ENCODE measurements at places on chromosomes 11 and 22.

DNA sequence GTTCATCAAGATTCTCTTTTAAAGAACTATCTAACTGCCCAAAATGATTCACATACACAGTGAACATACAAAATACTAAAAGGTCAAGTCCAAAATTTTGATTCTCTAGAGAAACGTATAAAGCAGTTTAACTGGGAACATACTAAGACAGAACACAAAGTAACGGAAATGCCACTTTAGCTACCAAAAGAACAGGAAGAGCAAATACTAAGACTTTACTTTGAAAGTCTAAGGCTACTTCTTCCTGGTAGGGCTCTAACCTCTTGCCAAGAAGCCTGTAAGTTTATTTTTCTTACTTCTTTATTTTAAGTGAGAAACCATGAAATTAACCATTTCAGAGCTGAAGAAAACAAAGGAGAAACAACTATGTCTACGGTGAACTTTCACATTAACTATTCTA is 6.2 kb downstream of the PICALM start:
- H3K36me3 ChIP-seq = no peaks in the 10 kb centered on the region
- H3K4me1 ChIP-seq = peaks cover 44% of the 10 kb centered on the region
- H3K4me3 ChIP-seq = no peak overlapping the region
- no peak for DNase-seq
- no peaks in the 10 kb centered on the region for H3K27me3 ChIP-seq

GRCh38 chr11:22780952-22781593 is 48.5 kb downstream of the SVIP start:
- no peaks in the 10 kb centered on the region for H3K27me3 ChIP-seq
- no peak overlapping the region for H3K4me3 ChIP-seq
- H3K4me1 ChIP-seq = no peaks in the 10 kb centered on the region
- DNase-seq = no peak
- no peaks in the 10 kb centered on the region for H3K36me3 ChIP-seq

GRCh38 chr11:9091044-9091922 is at the start of gene SCUBE2:
Gene SCUBE2 (minus strand): TSS chr11:9091599. CDS start chr11:9091528, 71 bp downstream.
- H3K4me1 ChIP-seq = no peaks in the 10 kb centered on the region
- H3K27me3 ChIP-seq = peaks cover 70% of the 10 kb centered on the region
- DNase-seq = peak; percentile 35
- H3K4me3 ChIP-seq = peak within 1 kb of the TSS; percentile 40
- H3K27ac ChIP-seq = no peak within 1 kb of the TSS

- H3K27me3 ChIP-seq = no peaks in the 10 kb centered on the region
- no peak overlapping the region for H3K4me3 ChIP-seq
- H3K4me1 ChIP-seq = peaks cover 15% of the 10 kb centered on the region
Observed at GRCh38 chr11:125201525-125202141, 37.1 kb downstream of the PKNOX2 start.

DNA sequence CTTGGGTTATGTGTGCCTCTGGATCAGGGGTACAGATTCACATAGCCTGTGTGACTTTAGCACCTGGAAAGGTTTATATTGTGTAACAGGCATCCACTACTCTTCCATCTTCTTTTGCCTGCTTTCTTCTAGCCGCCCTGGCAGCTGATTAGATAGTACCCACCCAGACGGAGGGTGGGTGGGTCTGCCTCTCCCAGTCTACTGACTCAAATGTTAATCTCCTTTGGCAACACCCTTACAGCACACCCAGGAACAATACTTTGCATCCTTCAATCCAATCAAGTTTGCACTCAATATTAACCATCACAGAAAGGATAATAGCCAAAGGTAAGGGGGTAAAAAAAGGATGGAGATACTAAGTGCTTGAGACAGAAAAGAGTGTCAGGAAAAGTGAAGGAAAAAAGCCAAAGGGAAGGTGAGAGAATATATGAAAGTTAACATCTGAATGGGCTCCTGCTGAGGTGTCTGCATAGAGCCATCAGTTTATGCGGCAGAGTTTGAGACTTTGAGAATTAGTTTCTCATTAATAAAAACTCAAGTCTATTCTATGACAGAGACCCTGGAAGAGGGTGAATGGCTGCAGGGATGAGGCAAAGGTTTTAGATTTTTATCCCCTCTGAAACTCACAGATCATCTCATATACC is 2.6 kb upstream of the OR51B6 start:
- no peak overlapping the region for H3K27ac ChIP-seq
- no peak for DNase-seq
- no peak overlapping the region for H3K4me3 ChIP-seq
- H3K36me3 ChIP-seq = no peaks in the 10 kb centered on the region

DNA sequence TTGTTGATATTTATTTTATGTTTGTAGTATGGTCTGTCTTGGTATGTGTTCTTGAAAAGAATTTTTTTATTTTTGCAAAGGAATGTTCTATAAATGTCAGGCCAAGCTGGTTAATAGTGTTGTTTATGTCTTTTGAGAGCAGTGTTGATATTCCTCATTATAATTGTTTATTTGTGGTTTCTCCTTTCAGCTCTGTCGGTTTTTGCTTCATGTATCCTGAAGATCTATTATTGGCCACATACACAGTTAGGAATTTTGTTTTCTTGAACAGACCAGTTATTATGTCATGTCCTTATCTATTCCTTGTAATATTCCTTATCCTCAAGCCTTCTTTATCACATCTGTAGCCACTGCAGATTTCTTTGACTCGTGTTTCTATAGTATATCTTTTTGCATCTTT is 56.5 kb downstream of the PDHX start:
- H3K4me1 ChIP-seq = peaks cover 4% of the 10 kb centered on the region
- no peaks in the 10 kb centered on the region for H3K27me3 ChIP-seq
- DNase-seq = peak; percentile 25
- H3K27ac ChIP-seq = no peak overlapping the region
- H3K4me3 ChIP-seq = no peak overlapping the region

DNA sequence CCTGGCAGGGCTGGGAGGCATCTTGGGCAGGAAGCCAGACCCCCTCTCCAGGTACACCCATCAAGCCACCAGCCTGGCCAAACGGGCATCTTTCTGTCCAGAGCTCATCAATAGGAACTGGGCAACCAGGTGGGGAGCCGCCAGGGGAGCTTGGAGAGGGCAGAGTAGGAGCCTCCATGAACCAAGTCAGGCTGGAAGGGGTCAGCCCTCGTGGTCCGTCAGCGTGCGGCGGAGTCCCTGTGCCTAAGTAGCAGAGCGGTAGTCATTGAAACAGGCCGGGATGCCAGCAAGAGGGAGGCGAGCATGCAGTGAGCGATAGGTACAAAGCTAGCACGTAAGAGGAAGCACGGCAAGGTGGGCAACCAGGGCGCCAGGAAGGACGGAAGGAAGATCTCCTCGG is 1.7 kb downstream of the RTL6 start:
- H3K27me3 ChIP-seq = no peaks in the 10 kb centered on the region
- H3K4me3 ChIP-seq = no peak overlapping the region
- H3K4me1 ChIP-seq = peaks cover 11% of the 10 kb centered on the region
- DNase-seq = no peak

- H3K27me3 ChIP-seq = no peaks in the 10 kb centered on the region
- H3K27ac ChIP-seq = no peak overlapping the region
- peaks cover 42% of the 10 kb centered on the region for H3K4me1 ChIP-seq
- DNase-seq = no peak
Observed at GRCh38 chr22:20785415-20785814, 11.5 kb downstream of the SERPIND1 start.

DNA sequence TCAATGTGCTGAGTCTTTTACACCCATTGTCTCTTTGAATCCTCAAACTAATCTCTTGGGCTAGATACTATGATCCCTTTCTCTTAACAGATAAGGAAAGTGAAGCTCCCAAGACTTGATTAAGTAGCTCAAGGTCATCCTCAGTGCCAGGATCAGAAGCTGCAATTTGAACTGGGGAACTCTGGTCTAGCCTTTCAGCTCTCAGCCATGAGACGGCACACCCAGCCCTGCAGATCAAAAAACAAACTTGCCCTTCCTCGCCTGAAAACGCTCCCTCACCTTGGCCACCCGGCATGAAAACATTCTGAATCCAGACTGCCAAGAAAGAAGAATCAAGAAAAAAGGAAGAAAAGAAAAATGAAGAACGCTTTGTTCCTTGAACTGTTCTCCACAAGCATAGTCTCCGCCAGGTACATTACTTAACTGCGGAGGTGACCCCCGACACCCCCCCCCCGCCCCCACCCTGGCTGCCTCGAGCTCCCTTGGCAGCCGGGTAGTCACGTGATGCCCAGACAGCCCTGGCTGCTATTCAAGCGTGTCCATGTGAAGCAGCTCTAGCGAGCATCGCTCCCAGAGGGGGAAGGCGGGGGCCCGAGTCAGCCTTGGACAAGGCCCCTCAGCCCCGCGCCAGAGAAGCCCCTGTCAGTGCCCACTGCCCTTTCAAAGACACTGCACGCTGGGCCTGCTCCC is 451.2 kb downstream of the MIAT start:
- DNase-seq = no peak
- peaks cover 6% of the 10 kb centered on the region for H3K27me3 ChIP-seq
- H3K4me3 ChIP-seq = no peak overlapping the region

DNA sequence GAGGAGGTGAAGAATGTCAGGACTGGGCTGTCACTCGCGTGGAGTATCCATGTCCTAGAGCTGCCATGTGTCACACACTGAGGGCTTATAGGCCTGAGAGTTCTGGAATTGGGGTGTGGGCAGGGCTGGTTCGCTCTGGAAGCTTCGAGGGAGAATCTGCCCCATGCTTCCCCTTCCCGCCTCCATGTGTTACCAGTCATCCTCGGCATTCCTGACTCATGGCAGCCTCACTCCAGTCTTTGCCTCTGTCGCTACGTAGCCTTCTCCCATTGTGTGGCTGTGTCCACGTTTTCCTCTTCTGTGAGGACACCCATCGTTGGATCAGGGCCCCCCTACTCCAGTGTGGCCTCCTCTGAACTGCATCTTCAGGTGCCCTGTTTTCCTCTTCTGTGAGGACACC is 301.2 kb downstream of the TBC1D22A start:
- H3K4me3 ChIP-seq = no peak overlapping the region
- H3K4me1 ChIP-seq = no peaks in the 10 kb centered on the region
- no peak overlapping the region for H3K27ac ChIP-seq
- no peak for DNase-seq
- H3K36me3 ChIP-seq = no peaks in the 10 kb centered on the region
- no peaks in the 10 kb centered on the region for H3K27me3 ChIP-seq

DNA sequence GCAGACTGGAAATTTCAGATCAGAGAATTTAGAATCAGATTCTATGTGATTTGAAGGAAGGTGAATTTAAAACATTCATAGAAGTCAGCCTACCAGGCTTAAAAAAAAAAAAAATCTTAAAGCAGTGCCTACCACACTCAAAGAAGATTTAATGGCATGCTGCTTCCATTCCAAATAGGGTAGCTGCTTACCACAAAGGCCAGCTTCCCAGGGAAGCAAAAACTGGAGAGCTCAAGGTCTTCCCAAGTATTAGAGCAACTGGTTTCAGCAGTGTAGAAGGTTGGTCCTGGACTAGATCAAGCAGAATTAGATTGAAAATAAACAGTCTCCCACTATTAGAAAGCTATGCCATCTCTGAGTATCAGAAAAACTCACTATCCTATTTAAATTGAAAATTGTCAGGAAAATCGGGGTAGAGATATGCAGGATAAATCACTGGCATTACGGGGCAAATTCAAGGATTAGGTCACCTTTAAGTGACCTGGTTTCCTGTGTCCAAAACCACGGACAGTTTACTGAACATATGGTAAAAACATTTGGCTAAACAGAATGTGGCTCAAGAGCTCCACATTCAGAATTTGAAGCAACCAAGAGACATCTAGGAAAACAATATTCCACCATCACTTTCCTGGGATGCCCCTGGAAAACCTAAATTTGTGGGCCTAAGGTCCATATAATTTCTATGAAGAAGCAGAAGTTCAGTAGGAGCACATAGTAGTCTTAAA is 1.3 kb downstream of the C11orf42 start:
- H3K36me3 ChIP-seq = peaks cover 16% of the 10 kb centered on the region
- no peak for DNase-seq
- H3K27ac ChIP-seq = no peak overlapping the region
- H3K27me3 ChIP-seq = no peaks in the 10 kb centered on the region
- H3K4me3 ChIP-seq = no peak overlapping the region

DNA sequence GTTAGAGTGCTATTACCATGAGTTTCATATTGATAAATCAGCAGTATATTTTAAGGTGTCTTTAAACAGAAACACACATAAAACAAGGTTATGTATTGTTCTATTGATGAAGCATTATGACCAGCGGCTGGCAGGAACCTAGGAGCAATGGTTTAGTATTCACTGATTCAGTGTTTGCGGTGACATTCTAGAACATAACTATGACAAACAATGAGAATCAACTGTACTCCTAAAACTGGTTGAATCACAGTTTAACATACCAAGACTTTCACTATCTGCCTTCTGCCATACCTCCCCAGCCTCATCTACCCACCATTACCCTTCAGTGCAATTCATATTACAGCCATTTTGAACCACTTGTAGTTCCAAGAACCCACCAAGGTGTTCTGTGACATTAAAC is 8.8 kb downstream of the HOATZ start:
- no peak overlapping the region for H3K4me3 ChIP-seq
- H3K4me1 ChIP-seq = no peaks in the 10 kb centered on the region
- no peaks in the 10 kb centered on the region for H3K27me3 ChIP-seq
- no peak for DNase-seq

DNA sequence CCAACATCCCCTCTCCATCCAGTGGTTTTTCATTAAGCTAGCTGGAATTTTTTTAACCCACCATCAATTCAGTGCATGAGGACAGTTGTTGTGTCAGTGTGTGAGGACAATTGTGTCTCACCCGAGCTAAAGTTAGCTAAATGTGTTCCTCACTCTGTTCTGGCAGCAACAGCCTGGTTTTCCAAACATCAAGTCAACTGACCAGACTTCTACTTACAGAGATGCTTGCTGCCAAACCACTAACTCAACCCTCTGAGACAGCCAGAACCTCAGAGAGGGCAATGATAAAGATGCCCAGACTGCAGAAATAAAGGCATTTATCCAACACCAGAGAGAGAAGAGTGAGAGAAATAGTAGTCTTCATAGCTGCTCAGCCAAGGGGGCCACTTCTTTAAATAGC is 6.7 kb downstream of the PAMR1 start:
- H3K4me1 ChIP-seq = no peaks in the 10 kb centered on the region
- no peak overlapping the region for H3K4me3 ChIP-seq
- H3K27ac ChIP-seq = no peak overlapping the region

DNA sequence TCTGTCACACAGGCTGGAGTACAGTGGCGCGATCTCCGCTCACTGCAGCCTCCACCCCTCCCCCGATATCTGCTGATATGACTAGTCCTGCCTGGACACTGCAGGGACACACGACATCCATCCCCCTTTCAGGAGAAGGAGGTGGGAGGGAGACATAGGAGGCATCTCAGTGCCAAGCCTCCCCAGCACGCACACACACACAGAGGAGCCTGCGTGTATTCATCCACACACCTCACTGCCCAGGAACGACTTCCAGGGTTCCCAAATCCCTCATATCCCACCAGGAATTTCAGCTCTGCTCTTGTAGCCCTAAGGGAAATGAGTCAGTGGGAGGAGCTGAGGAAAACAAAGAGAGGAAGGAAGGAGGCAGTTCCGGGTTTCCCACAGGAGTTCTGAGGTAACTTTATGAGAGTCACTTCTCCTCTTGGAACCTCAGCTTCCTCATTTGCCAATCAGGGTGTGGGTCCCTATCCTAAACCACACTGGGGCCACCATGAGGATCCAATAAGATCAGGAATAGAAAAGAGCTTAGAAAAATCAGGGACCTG is 37.2 kb upstream of the ACER3 start:
- H3K27ac ChIP-seq = no peak overlapping the region
- H3K4me1 ChIP-seq = no peaks in the 10 kb centered on the region
- no peak overlapping the region for H3K4me3 ChIP-seq
- no peaks in the 10 kb centered on the region for H3K36me3 ChIP-seq
- no peak for DNase-seq

Data from cardiac muscle cell (in vitro differentiated cells and primary cell).